ENCODE measurements at places on chromosomes 2 and 18.

DNA sequence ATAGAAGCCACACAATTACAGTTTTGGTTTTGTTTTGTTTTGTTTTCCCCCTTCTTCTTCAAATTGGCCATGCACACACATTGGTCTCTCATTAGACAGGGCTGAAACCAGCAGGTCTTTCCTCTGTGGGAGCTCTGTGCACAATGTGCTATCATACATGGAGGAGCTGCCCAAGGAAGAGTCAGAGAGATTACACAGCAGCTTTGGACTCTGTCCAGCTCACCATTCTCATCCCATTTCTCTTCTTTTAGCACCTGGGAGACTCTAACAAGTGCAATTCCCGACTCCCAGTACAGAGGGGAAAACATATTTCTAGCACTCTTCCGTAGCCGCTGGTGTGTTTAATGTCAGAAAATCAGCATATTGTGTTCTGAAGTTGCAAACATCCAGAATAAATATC lies 29.4 kb downstream of the POU3F3 start:
- no peak for DNase-seq

- no peak for DNase-seq
Measured at GRCh38 chr2:144477957-144478311, 42.0 kb downstream of the ZEB2 start.

DNA sequence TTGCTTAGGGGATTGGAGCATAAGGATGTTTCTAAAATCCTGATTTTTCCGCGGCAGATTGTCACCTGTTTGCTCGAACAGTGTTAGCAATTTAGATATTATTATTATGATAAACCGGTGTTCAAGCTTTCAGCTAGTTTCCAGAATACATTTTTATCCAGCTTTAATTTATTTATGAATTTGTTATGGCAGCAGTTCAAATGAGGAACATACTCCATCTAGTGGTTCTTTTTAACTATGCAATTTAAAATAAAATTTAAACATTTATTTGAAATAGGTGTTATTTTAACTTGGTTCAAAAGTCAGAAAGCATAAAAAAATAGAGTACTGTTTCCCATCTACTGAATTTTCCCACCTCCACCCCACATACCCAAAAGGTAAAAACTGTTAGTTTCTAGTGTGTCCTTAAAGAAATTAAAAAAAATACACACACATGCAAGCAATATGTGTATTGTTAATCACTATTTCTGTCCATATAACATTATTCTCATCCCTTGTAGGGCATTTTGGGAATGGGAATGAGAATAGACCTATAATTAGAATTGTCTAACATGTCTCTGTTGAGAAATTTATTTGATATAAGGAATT lies 23.2 kb downstream of the ACOXL start:
- DNase-seq: no peak

- DNase-seq: no peak
Measured at GRCh38 chr18:65754121-65754520, 3.3 kb downstream of the CDH7 start.

GRCh38 chr18:36737316-36737715 lies 91.5 kb downstream of the TPGS2 start:
- no peak for DNase-seq

- no peak for DNase-seq
Measured at GRCh38 chr2:210606001-210606400, 49.6 kb downstream of the CPS1 start.

GRCh38 chr2:118133916-118134315 lies 45.6 kb downstream of the INSIG2 start:
- DNase-seq: no peak

- no peak for DNase-seq
Measured at GRCh38 chr18:31042084-31042405, 497 bp downstream of the DSC3 start.

- no peak for DNase-seq
Measured at GRCh38 chr2:71620116-71620515, 166.8 kb downstream of the DYSF start.

- DNase-seq: no peak
Measured at GRCh38 chr2:99636144-99637034, 146.6 kb upstream of the REV1 start.

DNA sequence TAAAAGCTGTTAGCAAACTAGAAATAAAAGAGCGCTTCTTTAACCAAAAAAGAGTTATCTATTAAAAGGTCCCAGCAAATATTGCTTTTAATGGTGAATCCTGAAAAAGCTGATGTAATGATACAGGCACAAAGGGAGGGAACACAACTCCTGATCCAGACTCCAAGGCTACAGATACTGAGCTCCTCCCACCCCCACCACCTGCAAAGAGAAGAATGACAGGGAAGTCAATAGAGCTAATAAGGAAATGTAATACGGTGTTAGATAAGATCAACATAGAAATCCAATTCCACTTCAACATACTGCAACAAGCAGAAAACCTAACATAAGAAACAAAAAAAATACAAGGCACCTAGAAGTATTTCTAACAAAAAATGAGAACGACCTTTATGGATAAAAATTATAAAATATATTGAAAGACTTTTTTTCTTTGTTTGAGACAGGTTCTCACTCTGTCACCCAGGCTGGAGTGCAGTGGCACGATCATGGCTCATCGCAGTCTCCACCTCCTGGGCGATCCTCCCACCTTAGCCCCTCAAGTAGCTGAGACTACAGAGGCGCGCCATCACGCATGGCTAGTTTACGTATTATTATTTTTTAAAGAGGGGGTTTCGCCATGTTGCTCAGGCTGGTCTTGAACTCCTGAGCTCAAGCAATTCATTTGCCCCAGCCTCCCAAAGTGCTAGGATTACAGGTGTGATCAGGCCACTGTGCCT lies 192.2 kb downstream of the HDAC4 start:
- DNase-seq: no peak

DNA sequence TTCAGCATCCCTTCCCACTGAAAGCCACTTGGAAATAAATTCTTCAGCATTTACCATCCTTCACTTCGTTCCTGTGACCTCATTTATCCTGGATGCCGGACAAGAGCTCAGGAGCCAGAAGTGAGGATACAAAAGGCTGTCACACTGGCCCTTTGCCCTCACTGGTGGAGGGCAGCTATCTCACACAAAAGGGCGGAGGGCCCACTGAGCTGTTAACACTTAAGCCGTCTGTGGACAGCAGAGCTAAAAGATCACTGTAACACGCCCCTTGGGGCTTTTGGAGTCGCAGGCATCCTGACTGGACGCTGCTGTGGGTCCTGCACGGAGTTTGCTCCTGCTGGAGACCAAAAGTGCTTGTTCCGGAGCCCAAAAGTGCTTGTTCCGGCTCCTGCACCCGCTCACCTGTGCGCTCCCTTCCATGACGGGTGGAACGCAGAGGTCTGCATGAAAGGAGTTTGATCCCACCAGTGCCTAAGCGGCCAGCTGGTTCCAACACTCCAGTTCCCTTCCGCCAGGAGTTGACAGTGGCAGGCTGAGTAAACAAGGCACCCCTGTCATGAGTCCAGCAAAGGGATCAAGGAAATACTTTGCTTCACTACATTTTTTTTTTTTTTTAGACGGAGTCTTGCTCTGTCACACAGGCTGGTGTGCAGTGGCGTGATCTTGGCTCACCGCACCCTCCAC lies 572.0 kb upstream of the LINC00305 start:
- no peak for DNase-seq

- no peak for DNase-seq
Measured at GRCh38 chr2:14831458-14831857, 198.9 kb downstream of the LRATD1 start.

DNA sequence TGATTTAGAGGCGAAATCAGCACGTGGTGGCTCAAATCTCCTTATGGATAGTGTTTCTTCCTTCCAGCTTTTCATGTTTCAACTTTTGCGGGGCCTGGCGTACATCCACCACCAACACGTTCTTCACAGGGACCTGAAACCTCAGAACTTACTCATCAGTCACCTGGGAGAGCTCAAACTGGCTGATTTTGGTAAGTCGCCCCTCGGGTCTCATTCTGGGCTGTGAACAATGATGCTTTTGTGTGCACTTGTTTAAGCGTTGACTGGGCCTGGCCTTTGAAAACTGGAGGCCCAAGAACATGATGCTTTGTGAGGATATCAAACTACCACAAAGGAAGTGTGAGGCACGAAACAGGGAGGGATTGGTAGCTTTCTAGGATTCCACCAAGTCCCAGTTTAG lies 27.4 kb downstream of the CDK15 start:
- no peak for DNase-seq

DNA sequence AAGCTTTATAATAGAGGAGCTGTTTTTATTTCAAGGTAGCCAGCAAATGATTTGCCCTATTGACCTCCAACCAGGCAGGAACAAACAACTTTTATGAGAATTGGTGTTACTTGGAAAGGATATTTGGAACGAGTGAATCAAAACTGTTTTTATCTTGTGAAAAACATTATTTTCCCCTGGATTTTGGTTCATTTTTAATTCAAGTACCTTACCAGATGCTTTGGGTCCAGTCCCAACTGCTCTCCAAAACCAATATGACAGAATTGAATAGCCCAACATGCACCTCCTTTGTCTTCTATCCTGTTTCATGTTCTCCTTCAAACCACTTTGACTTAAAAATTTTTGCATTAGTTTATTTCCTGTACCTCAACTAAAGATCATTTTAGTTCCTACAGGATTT lies 178.6 kb upstream of the RBMS1 start:
- no peak for DNase-seq

DNA sequence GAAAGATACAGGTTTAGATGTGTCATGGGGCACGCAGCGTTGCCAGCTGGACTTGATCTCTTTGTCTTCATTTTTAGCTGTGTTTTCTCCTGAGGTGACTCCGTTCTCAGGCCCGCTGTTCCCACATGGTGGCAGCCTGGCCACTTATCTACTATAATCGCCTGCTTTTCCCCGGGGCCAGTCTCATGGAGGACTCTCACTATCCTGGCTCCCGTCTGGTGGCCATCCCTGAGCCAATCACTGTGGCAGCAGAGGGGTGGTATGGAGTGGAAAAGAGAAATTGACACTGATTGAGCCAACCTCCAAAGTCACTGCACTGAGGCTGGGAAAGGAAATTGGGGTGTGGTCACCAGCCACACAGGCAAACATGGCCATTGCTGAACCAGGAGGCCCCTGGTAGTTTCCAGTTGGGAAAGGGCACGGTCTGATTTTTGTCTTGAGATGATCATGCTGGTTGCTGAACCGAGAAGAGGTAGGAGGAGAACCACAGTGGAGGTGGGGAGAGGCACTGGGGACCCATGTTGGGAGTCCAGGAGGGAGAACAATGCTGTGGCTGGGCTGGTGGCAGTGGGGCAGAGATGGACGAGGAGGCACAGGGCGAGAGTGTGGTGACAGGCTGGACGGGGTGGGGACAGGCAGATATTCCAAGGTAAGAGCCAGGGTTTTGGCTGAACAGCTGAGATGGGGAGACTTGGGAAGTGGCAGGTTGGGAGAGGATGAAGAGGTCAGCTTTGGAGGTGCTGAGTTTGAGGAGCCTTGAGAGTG lies 45.6 kb downstream of the KCNIP3 start:
- no peak for DNase-seq

GRCh38 chr18:70288851-70289328 lies at the start of gene SOCS6:
SOCS6 (plus strand) TSS chr18:70289045; CDS start chr18:70324669, 35,624 bp downstream.
- peak; percentile 19 for DNase-seq

DNA sequence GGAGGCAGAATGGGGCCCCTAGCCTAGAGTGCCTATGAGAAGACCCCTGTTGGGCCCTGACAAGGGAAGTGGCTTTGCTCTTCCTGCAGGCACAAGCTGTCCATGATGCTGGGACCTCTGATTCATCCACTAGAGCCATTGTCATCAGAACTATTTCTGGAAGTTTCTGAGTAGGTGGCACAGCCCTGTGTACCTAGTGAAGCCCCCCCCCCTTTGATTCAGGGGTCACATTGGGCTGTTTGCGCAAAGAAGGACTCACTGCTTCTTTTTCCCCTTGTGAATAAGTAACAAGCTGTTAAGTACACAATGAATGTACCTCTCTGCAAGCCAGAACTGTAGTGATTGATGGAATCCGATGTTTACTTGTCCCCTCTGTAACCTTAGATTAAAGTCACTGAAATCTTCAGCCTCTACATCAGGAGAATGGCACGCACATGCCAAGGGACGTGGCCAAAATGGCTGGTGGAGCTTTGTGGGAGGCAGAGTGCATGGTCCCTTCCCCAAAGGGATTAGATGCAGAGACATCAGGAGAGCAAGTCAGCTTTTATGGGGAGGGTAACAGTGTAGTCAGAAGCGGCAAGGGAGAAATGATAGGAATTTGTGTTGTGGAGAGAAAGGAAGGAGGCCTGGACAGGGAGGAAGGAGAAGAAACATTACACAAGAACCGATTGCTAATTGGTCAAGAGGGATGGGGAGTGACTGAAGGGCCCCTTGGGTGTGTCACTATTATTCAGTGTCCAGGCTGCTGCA lies 267.6 kb upstream of the RAB12 start:
- no peak for DNase-seq

DNA sequence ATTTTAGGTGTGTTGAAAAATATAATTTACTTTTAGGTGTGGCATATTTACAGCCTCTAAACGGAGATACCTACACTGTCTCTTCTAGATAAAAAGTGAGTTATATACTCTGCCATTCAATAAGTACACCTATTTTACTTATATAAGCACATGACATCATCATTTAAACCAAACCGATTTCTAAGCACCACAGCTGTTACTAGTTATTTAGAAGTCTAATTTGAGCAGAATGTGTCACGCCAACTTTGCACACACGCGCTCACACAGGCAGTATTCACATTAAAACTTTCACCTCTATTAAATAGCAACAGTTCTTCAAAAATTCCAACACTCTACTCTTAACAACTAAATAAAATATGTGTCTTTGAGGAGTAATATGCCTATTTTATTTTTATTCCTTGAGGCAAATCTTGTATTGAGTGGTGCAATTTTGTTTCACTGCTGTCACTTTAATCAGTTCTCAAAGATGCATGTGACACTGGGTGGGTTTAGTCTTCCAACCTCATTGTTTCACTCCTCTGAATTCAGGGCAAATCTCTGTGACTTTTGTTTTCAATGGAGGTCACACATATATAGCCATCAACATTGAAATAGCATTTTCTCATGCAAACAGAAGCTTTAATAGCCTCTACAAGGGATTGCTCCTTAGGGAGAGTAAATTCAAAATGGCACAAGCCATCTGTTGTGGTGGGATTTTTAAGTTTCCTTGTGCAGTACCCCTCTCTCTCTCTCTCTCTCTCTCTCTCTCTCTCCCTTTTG lies 721.0 kb downstream of the PLCL1 start:
- DNase-seq: no peak

GRCh38 chr2:133231264-133231663 lies 337.0 kb downstream of the NCKAP5 start:
- no peak for DNase-seq

DNA sequence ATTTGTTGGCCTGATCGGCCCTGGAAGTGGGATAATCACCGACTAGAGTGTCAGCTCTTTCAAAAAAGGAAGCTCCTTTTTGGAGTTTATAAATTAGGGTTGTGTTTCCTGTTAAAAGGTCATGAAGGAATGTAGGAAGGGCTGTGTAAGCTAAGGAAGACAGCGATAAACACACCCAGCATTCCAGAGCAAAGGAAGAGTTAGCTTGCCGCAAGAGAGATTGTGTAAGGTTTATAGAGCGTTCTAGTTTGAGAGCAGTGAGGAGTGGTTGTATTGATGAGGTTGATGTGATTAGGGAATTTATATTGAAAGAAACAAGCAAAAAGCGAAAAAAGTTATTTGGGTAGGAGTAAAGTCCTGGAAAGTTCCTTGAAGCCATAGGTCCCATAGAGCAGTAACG lies 3.5 kb upstream of the ILKAP start:
- no peak for DNase-seq
